ENCODE measurements at places on chromosomes 1 and 21.

GRCh38 chr1:221888218-221888617, 146.3 kb upstream of the DUSP10 start:
- no peak for DNase-seq

DNA sequence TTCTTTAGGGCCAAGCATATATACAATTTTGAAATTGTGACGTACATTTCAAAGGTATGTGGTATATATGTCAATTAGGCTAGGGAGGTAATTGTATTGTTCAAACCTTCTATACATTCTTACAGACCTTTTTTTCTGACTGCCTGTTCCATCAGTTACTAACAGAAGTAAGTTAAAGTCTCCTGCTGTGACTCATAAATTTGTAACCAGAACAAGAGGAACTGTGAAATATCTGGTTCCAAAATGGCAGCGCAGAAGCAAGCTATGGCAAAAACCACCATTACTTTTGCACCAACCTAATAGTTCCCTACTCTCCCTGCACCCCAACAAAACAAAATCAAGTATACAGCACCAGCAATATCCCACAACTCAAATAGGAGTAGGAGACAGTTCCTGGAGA, 93.6 kb downstream of the ENAH start:
- DNase-seq = no peak

GRCh38 chr21:41726970-41727783, 39.7 kb downstream of the RIPK4 start:
- DNase-seq = no peak

DNA sequence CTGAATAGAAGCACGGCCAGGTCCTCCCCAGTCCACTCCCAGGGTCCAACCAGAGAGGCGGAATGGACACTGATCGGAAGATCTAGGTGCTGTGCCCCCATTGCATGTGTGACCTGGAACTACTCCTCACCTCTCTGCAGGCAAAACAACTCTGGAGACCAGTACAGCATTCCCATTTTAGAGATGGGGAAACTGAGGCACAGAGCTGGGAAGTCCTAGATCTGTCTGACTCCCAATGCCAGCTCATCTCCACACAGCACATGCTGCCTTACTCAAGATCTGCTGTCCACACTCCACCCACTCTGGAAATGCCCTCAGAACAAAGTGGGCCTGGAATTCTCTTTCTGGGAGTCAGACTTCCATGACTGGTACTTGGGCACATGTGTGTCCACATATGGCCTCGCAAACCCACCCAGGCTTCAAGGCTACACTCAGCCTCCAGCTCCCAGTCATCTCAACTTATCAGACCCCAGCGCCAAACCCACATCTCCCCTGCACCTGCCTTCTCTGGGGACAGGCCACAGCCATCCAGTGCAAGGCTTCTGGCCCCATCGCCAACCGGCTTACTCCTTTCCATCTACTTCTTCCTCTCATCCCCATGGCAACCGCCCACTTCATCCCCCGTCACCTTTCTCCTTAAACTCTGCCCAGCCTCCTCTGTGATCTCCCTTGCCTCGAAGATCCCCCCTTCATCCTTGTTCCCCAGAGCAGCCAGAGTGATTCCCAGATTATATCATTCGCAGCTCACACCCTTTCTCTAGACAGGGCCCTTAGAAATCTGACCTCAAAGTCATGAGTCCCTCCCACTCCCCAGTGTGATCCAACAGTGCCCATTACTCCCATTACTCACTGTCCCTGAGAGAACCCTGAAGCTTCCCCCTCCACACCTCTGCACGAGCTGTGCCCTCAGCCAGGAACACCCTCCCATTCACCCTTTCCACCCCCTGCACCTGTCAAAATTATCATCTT, 2.7 kb downstream of the COL8A2 start:
- DNase-seq = no peak

GRCh38 chr1:179206812-179207211, 22.7 kb downstream of the ABL2 start:
- no peak for DNase-seq

DNA sequence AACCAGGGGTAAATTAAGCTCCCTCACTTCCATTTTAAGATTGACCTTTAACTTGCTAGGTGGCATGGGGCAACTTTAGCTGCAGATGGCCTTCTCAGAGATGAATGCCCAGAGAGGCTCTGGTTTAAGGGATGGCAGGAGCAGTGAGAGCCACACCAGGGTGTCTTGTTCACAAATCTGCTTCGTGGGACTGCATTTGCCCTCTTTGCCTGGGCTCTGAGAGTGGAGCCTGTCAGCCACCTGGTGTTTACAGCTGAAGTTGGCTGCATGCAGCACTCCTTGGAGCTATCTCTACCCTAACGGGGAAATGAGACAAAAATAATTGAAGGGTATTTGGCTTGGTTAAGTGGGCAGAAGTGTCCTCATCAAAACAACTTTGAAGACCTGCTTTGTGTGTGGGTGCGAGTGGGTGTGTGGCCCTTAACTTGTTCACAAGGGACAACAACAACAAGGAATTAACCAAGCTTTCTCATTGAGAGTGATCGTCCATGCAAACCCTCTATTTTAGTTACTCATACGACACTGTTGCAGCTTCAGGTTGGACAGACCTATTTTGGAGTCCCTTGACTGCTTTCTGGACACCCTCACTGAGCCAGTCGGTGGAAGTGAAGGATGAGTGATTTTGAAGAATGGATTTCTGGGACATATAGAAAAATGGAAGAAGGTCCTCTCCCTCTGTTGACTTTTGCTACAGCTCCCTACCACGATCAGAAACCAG, 29.8 kb downstream of the PGM1 start:
- DNase-seq = no peak

DNA sequence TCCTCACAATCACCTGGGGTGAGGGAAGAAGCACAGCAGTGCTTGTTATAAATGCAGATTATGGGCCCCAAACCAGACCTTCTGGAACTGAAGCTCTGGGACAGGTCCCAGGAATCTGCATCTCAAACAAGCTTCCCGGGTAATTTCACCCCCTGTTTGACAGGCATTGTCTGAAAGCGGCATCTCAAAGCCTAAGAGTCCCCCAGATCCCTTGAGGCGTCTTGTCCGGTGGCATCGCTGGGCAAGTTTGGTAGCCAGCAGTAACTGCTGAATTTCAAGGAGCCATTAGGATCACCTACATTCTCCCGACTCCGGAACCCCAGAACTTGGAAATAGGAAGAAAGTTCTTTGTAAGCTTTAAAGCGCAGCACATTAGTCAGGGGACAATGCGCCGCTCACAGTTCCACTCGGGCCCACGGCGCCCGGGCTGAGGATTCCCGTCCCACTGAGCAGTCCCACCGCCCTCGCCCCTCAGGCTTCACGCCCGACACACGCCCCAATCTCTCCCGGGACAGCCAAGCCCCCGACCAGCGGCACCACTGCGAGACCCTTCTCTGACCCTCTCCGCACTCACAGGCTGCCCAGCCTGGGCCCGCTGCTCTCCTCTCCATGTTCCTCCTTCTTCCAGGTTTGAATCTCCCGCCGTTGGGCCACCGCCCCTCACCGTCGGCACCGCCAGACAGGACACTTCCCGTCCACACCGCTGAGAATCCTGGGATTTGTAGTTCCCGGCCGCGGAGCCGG, at the start of gene IQGAP3:
Gene IQGAP3 (minus strand): TSS at position 647 of the 744 bp plus-strand sequence. CDS start 36 bp downstream, at position 611.
- peak; percentile 38 for DNase-seq

- DNase-seq = no peak
Observed at GRCh38 chr1:231829332-231829731, 202.7 kb downstream of the DISC1 start.

DNA sequence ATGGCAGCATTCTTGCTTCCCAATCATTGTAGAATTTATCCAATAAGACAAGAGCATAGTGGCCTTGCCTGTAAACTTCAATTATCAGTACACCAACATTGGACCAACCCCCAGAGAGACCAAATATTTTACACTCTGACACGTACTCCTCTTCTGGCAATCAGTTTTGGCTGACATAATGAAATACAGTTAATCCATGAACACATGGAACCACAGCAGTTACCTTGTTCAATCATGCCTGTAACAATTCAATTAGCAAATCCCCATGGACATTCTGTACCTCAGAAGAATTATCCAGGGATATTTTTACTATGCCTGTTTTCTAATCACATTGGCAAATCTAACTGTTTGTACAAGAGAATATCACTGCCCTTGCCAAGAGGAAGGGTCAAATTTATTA, 2162.0 kb downstream of the MRPL39 start:
- DNase-seq = no peak
